ENCODE measurements at places on chromosomes 11 and 22. TPM values are rescaled to one million over a fixed set of nuclear protein-coding genes. Genes with fewer than 3 reads are reported as not detected.

Gene SIRT3
- total RNA-seq, result 16.1 TPM

DNA sequence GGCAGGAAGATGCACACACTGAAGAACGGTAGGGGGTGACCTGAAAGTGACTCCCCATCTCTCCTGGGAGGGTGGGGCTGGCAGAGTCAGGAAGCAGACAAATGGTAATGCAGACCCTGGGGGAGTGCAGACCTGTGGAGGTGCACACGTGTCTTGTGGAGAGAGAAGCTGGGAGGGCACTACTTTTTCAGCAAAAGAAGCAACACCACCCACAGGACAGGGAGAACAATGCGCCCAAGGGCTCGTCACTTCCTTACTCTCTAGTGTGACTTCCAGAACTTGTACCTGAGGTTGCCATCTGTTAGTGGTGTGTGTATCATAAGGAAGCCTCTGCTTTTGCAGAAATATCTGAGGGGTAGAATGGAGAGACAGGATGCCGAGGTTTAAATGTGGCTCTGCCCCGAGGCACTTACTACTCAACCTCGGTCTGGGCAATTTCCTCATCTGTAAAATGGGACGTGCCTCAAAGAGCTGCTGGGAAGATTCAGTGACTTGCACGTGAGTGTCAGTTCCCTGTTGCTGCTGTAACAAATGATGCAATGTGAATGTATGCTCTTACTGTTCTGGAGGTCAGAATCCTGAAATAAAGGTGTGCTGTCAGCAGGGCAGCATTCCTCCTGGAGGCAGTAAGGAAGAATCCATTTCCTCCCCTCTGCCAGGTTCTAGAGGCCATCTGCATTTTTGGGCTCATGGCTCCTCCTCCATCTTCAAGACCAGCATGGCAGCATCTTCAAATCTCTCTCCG lies 323.4 kb downstream of the SHANK2 start:
- no peak for DNase-seq
- H3K27me3 ChIP-seq, result peaks cover 4% of the 10 kb centered on the region
- no peaks in the 10 kb centered on the region for H3K4me1 ChIP-seq

GRCh38 chr11:86248609-86249008 lies 4.1 kb downstream of the EED start:
- DNase-seq, result peak; percentile 68
- H3K27me3 ChIP-seq, result no peaks in the 10 kb centered on the region
- H3K36me3 ChIP-seq, result peaks cover 47% of the 10 kb centered on the region
- H3K4me3 ChIP-seq, result no peak overlapping the region
- H3K4me1 ChIP-seq, result peaks cover 49% of the 10 kb centered on the region

Gene KIF18A
- 26.4 TPM for total RNA-seq

Gene PTPRCAP
- 97.4 TPM for total RNA-seq

GRCh38 chr22:25711491-25711890 lies 30.5 kb upstream of the MYO18B start:
- H3K27me3 ChIP-seq, result no peaks in the 10 kb centered on the region
- H3K27ac ChIP-seq, result no peak overlapping the region
- peaks cover 7% of the 10 kb centered on the region for H3K36me3 ChIP-seq
- no peak overlapping the region for H3K4me3 ChIP-seq
- peaks cover 8% of the 10 kb centered on the region for H3K4me1 ChIP-seq

- no peak overlapping the region for H3K27ac ChIP-seq
- H3K27me3 ChIP-seq, result no peaks in the 10 kb centered on the region
- H3K4me3 ChIP-seq, result no peak overlapping the region
Observed at GRCh38 chr11:128047026-128047425, 540.3 kb downstream of the ETS1 start.

DNA sequence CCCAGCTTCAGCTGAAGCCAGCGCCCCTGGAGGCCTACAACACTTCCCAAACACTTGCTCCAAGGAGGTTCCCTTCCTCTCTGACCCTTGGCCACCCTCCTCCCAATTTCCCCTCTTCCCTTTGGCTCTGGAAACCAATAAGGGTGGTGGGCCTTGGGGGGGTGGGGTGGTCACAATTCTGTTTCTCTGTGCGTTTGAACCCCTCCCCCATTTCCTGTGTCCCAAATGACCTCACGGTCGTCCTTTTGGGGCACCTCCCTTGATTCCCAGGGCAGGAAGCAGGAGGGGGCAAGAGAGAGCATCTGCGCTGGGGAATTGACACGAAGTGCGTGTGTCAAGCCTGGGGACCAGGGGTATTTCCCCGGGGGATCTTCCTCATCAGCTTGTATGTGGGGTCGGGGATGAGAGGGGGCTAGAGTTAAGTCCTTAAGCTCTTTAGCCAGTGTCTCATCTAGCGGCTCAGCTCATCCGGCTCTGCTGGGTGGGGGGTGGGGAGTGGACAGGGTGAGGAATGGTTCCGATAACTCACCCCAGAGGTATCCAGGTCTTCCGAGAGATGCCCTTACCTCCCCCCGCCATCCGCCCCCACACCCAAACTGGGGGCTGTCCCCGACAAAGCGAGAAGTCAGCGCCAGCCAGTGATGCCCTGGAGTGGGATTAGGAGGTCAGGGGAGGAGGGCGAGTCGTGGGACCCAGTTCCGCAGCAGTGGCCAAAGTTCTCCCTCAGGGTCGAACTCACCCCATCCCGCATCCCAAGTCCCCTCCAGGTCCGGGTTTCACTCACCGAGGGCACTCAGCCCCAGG lies 587 bp downstream of the ESAM start:
- peaks cover 19% of the 10 kb centered on the region for H3K4me1 ChIP-seq
- H3K27me3 ChIP-seq, result peaks cover 43% of the 10 kb centered on the region
- DNase-seq, result no peak
- peaks cover 2% of the 10 kb centered on the region for H3K36me3 ChIP-seq
- H3K4me3 ChIP-seq, result peak overlapping the region; percentile 57

Gene NRIP3
- 2.9 TPM for total RNA-seq

DNA sequence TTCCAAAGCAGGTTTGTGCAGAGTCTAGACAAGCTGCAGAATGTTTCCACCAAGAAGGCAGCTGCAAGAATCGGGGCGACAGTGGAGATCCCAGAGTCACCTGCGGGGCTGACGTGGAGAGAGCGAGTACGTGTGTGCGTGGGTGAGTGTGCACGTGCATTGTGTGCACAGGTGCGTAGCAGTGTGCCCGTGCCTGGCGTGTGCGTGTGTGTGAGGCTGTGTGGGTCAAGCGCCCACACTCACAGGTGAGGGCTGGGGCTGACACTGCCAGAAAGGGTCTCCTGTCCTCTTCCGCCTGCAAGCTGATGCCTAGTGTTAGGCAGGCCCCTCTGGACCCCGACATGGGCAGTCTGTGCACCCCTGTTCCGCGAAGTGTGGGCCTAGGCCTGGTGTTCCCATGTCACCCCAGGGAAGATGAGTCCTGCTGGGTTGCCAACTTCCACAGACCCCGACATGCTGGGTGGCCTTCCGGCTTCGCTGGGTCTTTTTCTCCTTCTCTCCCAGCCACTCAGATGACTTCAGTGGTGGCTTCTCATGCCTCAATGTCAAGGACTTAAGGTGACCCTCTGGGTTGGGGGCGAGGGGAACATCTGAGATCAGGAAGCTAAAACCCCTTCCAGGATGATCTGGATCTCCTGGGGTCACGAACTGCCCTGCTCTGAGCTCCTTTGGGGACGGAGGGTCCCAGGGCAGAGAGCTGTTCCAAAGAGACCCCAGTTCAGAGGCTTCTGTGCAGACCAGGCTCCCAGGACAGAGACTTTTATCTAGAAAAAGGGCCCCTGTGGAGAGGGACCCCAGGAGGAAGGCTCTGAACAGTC lies 10.4 kb upstream of the SYT8 start:
- H3K4me1 ChIP-seq, result no peaks in the 10 kb centered on the region
- no peak overlapping the region for H3K27ac ChIP-seq
- H3K4me3 ChIP-seq, result no peak overlapping the region

DNA sequence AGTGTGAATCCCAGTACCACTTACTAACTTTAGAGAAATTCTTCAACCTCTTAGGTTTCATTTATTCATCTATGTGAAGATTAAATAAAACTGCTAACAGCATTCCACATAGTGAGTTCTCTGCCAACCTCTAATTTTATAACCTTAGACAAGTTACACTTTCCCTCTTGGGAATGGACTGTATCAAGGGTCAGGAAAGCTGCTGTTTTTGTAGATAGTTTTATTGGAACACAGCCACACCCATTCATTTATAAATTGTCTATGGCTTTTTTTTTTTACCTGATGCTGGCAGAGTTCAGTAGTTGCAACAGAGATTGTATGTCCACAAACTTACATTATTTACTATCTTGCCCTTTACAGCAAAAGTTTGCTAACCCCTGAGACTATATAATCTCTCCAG lies 81.1 kb downstream of the PAK1 start:
- H3K36me3 ChIP-seq, result peaks cover 9% of the 10 kb centered on the region
- no peak overlapping the region for H3K4me3 ChIP-seq
- H3K27me3 ChIP-seq, result no peaks in the 10 kb centered on the region
- H3K4me1 ChIP-seq, result no peaks in the 10 kb centered on the region
- H3K27ac ChIP-seq, result no peak overlapping the region

Gene VPS37C
- total RNA-seq, result 9.0 TPM

Gene C11orf98
- 107 TPM for total RNA-seq
